Epithelial cell of proximal tubule (primary cell): ENCODE measurements at places on chromosomes 12 and 14.

DNA sequence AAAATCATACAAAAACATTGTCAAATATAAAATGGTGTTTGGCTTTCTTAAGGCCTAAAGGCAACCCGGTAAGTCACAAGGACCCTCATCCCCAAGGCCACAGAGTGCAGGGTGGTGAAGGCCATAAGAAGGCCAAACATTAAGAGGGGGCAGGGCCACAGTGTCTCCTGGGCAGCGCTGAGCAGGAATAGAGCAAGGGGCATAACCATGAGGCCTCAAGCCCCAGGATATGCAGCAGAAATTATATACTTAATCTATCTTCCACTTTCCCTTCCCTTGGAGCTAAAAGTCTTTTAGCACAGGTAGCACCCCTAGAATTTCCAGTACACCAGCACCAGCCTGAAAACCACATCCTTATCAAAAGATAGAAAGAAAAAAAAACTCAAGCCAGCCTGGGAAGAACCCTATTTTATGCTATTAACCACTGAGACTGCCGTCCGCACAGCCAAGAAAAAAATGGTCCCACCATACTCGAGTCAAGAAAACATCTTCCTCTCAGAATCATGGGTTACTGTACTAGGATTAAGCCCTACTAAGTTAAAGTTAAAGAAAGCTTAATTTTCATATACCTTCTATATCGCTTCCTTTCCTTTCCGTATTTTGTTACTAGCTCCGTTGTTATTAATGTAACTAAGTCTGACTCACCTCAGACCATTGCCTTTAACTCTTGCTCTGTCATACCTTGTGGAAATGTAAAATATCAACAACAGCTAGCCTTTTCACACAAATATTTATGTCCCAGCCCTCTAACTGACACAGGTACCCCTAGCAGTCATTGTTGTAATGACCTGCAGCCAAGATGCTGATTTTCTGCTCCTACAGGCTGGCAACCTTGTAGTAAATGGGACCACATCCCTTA, 20.1 kb downstream of the KLRK1 start:
- no peak for DNase-seq

GRCh38 chr12:120358412-120359100, 10.4 kb downstream of the MSI1 start:
- DNase-seq = no peak

- DNase-seq = no peak
Measured at GRCh38 chr14:65267856-65268255, 144.7 kb upstream of the FUT8 start.

DNA sequence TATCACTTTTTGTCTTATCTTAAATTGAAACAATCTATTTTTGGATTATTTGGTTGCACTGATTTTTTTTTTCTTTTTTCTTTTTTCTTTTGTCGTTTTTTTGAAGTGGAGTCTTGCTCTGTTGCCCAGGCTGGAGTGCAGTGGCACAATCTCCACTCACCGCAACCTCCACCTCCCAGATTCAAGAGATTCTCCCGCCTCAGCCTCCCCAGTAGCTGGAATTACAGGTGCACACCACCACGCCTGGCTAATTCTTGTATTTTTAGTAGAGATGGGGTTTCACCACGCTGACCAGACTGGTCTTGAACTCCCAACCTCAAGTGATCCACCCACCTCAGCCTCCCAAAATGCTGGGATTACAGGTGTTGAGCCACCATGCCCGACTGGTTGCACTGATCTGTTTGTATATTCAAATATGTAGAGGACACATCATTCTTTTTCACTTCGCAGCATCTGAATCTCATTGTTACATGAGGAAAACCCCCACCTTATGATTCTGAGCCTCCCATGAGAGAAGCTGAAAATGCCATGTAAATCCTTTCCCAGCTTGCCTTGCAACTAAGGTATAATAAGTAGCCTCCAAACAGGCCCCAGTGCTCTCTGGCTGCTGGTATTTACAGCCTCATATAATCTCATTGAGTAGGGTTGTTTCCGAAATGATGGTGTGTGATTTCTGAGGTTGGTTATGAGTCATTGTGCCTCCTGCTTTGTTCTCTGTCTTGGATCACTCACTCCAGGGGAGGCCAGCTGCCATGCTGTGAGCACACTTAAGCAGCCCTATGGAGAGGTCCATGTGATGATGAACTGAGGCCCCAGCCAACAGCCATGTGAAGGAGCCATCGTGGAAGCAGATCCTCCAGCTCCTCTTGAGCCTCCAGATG, 5.2 kb upstream of the HSP90B1 start:
- peak; percentile 74 for DNase-seq

GRCh38 chr14:83255015-83255726, 1721.5 kb upstream of the SEL1L start:
- peak; percentile 2 for DNase-seq

DNA sequence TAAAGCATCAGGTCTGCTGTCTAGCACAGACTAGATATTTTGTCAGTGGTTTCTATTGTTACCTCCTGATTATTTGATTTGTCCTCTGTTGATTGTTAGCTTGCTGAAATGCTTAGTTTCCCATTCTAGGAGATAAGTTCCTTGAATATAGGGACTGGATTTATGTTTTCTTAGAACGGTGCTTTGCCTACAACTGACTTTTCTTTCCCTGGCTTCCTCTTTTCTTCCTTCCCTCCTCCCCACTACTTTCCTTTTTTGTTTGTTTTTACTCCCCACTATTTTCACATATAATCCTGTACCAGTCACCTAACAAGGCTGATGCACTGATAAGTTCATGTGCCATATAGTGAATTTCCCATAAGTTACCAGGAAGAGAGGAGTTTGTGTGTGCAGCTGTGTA, 58.5 kb upstream of the METAP2 start:
- no peak for DNase-seq

DNA sequence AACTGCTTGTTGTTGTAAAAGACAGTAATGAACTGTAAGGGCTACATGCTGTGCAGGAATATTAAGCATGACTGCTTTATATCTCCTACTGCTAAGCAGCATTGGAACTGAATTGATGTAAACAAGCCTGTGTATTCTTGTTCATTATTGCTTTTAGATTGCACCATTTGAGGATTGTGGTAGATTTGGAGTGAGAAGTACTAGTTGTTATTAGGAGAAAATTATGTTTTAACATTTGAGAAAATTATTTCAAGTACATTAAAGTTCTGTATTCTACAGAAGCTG, 212.7 kb downstream of the ERC1 start:
- DNase-seq = no peak

- no peak for DNase-seq
Measured at GRCh38 chr12:117038023-117038680, 61.1 kb downstream of the TESC start.

DNA sequence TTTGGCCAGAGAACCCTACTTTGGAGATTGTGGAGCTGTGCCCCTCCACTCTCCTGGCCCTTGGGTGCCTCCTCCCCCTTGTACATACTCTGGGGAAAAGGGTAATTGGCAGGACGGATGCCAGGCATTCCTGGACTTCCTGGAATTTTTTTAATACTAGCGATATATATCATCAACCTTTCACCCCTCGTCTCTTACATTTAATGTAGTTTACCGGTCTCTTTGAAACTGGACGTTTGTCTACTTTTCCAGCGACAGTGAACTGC, 767 bp upstream of the CRY1 start:
- DNase-seq = peak; percentile 27

- no peak for DNase-seq
Measured at GRCh38 chr12:64730588-64730969, 28.6 kb downstream of the GNS start.

DNA sequence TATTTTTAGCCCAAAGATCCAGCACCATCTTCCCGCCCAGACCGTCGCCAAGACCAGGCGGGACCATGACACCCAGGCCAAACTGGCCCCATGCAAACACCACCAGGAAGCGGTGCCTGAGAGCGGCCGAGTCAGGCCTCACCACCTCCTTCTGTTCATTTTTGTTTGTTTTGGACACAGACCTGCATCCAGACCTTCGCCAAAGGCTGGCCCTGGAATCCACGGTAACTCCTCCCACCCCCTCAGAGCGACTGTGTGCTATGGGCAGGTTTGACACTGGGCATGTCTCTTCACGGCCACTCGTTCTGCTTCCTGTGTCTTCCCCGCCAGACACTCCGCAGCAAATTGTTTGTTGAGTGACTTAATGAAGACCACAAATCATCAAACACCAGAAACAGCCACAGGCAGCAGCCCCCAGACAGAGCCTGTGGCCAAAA, 47.1 kb downstream of the NCOR2 start:
- DNase-seq = no peak

DNA sequence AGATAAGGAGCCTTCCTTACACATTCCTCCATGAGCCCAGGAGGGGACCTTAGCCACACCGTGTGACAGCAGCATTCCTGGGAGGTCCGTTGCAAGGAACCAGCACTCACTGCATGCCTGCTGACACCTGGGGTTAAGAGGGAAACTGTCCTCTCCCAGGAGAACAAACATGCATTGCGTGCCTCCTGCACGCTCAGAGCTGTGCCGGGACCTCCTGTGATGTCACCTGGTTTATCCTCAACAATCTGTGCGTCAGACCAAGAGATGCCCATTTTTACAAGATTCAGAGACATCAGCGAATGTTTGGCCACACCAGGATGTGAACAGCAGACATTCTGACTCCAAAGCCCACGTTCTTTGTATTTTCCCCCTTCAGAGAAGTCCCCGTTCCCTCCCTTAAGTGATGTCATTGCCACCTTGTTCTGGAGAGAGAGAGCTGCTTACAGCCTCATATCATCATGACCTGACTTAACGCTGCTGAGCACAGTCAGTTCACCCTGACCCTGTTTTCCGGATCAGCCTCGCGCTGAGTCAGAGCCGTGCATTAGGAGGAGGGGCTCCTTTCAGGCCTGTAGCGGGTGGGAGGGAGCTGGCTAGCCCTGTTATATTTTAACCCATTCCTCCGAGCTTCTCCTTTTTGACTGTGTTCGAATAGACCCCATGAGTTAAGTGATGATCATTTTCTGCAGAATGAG, 36.2 kb downstream of the TMEM120B start:
- peak; percentile 82 for DNase-seq

DNA sequence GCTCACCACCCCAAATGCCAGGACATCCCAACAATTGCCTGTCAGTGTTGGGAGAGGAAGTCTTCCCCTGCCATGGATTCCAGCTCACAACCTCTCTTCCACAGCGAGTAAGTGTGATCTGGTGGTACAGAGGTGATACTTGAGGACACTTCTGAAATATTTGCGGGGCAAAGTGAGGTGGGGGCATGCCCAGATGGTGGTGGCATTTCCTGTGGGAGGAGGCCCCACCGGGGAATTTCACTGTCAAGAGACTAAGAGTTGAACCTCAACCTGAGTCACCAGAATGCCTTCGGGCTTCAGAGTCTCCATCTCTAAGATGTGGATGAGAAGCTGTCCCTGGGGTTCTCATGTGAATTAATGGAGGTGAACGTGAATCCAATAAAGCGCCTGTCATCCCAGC, 122.3 kb upstream of the RFLNA start:
- no peak for DNase-seq

DNA sequence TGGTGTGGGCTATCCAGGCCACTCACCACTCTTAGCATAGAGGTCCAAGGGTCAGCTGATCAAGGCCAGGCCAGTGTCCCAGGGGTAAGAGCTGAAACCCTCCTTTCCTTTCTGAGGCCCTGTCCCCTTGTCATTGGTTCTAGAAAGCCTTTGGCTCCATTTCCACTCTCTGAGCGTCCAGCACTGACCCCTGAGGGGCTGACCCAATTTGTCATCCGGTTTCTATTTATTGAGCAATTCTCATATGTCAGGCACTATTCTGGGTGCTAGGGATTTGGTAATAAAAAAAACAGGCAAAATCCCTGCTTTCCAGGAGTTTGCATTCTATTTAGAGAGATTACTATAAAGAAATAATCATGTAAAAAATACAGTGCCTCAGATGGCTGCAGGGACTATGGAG, 3.4 kb downstream of the KRT77 start:
- no peak for DNase-seq

GRCh38 chr12:16012117-16012516, 101.0 kb downstream of the DERA start:
- no peak for DNase-seq

GRCh38 chr12:64273527-64274403, 51.7 kb upstream of the KICS2 start:
- DNase-seq = no peak

- DNase-seq = no peak
Measured at GRCh38 chr14:70894868-70895267, 12.4 kb upstream of the PCNX1 start.

DNA sequence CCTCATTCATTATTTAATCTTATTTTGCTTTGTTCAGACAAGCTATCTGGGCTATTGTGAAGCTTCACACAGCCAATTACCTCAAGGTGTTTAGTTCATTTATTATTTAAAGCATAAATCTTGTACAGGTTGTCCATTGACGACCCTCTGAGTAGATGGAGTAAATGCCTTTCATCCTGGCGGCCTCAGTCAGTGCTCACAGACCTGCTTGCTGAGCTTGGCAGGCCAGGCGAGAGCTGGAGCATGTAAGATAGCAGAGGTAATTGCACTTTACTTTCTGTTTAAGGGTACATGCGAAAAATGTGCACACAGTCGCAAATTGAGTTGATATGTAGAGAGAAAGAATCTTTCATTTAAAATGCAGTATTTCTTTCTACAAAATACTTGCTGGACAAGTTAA, 224.4 kb downstream of the NPAS3 start:
- no peak for DNase-seq

GRCh38 chr14:104080376-104081260, 4.9 kb upstream of the ASPG start:
- no peak for DNase-seq

DNA sequence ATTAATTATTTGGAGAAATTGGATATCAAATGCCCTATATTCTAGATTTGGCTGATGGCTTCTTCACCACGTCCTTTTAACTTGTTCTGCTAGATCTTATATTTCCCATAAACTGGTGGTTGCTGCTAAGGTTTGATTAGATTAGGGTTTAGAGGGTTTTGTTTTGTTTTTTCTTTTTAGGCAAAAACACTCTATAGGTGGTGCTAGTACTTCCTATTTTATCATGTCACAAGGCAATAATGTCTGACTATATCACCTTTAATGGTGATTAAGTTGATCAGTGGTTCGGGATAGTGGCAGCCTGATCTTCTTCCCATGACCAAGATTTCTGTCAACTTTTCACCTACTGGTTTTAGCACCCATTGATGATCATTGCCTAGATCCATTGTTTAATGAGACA, 455.1 kb downstream of the RAD51B start:
- DNase-seq = no peak

DNA sequence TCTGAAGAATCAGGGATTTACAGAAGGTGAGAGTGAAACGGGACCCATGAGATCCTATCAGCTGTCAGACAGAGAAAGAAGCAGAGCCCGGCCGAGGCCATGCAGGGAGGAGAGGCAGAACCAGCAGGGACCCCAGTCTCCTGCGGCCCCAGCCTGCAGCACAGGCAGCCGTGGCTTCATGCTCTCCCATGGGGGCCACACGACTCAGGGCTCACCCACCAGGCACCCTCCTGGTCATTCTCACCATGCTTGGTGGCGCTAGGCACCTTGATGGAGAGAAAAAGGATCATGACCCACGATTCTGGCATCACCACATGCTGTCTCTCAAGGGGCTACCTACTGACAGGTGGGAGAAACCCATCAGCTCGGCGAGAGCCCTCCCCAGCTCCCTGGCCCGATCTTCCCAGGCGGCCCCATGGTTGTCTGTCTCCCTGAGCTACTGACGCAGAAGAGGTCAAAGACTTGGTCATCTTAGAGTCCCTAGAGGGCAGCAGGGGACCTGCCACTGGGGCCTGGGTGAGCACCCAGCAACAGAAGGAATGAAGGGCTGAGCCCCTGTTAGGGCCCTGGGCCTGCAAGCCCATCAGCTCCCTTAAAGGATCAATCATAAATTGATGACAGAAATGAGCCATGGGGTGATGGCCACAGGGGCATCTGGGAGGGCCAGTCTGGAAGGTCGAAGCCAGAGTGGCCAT, 58.0 kb downstream of the ITPK1 start:
- no peak for DNase-seq
